AG09319 (cell line): ENCODE measurements at places on chromosomes 4 and X.
A peak's percentile ranks its signal among the peaks of the same experiment; 100 is the strongest.

DNA sequence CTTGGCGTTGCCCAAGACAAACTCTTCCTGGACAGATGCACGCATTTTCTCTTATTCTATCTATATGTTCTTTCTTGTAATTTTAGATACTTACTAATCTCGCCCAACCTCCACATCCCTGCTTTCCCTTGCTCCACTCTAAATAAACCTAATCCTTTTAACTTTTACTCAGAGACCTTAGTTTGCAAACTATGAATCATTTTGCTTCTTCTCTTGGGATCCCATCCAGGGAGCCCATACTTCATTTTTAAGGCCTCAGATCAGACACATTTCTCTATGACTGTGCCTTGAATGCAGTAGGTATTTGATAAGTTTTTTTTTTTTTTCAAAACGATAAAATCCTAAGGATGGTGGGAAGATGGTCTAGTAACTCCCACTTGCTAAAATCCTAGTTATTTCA, 353.8 kb upstream of the HAND2 start:
- DNase-seq: no peak

GRCh38 chr4:100422894-100423293, 94.9 kb downstream of the EMCN start:
- no peak for DNase-seq

- DNase-seq: no peak
These were observed 55.8 kb upstream of the PITX2 start for GRCh38 chr4:110678517-110679227.

GRCh38 chr4:154160519-154161301, 330.9 kb downstream of the DCHS2 start:
- DNase-seq: no peak

- DNase-seq: no peak
These were observed 121.9 kb upstream of the ANK2 start for GRCh38 chr4:112927544-112927943.

DNA sequence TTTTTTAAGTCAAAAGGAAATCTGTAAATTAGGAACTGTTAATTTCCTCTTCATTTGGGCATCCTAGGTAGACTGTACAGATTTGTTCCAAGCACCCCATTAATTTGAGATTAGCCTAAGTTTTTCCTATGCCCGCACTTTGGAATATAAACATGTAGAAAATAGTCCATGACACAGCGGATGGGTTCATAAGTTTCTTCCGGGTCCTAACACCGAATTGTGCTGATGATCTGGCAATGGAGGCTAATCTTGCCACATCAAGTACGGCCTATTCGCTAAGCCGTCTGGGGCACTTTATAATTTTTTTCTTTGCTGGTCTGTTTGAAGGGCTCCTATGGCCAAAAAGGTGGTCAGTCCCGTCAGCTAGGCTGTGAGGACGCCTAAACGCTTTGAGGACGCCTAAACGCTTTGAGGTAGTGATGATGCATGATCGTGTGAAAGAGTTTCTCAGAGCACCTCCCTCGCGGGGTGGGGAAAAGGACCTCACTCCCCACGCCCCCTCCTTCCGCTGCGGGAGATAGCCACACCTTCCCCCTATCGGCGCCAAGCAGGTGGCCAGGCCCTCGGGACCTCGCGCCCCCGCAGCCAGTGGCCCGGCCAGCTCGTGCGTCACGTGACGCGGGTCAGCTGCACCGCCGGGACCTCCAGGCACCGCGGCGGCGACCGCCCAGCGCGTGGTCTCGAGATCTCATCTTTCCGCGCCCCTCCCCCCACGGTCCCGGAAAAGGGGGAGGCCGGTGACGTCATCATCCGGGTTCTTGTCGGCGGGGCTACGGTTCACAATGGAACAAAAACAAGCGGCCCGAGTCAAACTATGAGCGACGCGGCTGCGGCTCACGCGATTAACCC, 977 bp upstream of the USP9X start:
- DNase-seq: peak; percentile 92

DNA sequence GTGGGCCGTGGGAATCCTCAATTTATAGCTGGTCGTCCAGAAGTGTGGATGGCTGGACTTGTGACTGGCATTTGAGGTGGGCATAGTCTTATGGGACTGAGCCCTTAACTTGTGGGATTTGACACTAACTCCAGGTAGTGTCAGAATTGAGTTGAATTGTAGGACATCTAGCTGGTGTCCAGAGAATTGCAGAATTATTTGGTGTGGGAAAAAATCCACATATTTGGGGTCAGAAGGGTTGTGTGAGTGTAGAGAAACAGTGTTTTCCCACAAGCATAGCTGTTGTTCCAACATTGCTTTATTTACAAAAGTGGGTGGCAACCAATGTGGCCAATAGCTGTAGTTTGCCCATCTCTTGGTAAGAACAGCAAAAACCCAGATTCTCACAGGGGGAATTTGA, 91.3 kb downstream of the MOSPD2 start:
- DNase-seq: no peak

DNA sequence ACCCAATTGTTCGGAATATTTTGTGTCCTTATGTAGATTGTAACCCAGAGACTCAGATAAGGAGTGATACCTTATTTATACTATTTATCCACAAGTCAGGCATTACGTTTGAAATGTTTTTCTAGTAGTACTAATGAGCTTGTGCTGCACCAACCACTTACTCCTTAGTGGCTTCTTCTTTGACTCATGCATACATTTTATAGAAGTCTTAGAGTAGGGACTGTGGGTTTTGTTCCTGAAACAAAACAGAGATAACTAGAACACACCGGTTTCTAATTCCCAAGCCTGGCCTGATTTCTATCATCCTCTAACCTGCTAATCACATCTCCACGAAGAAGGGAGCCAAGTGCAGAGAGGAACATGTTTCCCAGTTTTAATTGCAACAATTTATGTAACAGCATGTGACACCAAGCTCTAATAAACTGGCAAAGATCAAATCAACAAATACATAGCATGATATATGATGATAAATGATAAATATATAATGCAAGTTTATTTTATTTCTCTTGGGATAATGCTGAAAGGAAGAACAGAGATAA, 32.3 kb downstream of the MGARP start:
- DNase-seq: no peak

DNA sequence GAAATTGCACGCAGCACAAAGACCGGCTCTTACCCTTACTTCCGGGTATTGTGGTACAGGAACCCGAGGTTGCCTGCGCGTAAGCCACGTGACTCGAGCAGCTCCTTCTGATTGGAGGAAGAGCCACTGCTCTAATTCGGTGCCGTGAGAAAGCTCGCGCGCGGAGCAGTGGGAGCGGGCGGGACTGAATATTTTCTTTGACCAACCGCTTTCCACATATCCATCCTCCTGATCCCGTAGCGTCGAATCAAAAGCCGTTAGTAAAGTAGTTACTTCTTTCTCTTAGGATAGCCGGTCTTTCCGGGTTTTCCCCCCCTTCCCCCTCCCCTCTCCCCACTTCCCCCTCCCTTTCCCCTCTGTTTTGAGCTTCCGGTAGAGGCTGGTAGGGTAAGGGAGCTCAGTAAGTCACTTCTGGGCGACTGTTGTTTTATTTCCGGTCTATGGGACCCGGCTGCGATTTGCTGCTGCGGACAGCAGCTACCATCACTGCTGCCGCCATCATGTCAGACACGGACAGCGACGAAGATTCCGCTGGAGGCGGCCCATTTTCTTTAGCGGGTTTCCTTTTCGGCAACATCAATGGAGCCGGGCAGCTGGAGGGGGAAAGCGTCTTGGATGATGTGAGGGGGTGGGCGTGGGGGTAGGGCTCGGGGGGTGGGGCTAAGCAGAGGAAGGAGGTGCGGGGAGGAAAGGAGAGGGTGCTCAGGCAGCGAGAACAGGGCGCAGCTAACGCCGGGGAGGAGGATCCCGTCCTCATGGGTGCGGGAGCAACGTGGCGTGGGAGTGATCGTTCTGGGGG, at the start of gene TAF1:
TAF1 (plus strand) TSS at position 483 of the 799 bp plus-strand sequence; CDS start at position 501, 18 bp downstream.
- peak; percentile 94 for DNase-seq

GRCh38 chr4:186979961-186980745, 256.5 kb upstream of the FAT1 start:
- DNase-seq: no peak

- no peak for DNase-seq
These were observed 74.3 kb upstream of the KCTD8 start for GRCh38 chr4:44522761-44523445.

DNA sequence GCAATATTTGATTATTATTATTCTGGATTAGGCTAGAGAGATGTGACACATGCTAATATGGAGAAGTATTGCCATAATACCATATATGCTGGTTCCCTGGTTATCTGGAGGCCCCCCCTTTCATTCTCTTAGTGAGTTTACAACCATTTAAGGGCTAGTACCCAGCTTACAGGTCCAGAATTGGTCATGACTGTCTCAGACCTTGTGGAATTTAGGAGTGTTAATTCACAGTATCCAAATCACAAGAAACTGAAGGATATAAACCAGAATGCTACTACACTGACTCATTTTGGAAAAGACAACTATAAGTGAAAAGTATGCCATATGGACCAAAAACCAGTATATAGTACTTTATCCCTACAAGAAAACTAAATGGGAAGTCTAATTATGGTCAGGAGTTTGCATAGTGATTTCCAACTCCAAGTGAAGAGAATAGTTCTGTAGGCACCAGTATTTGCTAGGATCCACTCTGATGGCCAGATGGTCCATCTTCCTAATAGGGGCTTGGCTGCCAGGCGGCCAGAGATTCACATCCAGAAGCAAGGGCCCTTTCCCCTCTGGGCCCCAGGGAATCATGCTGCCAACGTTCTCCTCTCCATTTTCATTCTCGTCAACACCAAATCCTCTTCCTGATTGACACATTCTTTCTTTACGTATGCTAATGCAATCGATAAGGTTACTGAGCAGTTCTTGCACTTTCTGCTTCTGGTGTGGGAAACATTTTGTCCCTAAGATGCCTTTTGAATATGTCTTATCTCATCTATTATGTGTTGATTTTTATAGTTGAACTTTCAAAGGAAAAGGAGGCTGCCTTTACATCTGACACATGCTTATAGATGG, 123.6 kb downstream of the SHROOM3 start:
- DNase-seq: no peak

DNA sequence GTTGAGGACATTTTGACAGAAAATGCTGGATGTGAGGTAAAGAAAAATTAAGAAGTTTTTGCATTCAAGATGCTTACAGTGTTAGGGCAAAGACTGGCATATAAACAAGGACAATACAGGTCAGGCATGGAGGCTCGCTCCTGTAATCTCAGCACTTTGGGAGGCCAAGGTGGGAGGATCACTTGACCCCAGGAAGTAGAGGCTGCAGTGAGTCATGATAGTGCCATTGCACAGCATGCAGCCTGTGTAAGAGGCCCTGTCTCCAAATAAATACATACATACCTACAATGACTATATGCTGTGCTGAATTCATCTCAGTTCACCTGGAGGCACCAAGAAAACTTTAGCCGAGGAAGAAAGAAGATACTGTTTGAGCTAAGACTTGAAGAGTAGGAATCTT, 2.3 kb downstream of the MAGT1 start:
- DNase-seq: no peak
